Endothelial cell of umbilical vein (primary cell): ENCODE measurements at places on chromosomes 2 and 18.

- no peak for DNase-seq
These were observed 68.7 kb downstream of the DIS3L2 start for GRCh38 chr2:232030229-232030628.

GRCh38 chr2:47984041-47984440 is 77.7 kb upstream of the FBXO11 start:
- no peak for DNase-seq

GRCh38 chr2:118371515-118371914 is 283.2 kb downstream of the INSIG2 start:
- DNase-seq, result no peak

DNA sequence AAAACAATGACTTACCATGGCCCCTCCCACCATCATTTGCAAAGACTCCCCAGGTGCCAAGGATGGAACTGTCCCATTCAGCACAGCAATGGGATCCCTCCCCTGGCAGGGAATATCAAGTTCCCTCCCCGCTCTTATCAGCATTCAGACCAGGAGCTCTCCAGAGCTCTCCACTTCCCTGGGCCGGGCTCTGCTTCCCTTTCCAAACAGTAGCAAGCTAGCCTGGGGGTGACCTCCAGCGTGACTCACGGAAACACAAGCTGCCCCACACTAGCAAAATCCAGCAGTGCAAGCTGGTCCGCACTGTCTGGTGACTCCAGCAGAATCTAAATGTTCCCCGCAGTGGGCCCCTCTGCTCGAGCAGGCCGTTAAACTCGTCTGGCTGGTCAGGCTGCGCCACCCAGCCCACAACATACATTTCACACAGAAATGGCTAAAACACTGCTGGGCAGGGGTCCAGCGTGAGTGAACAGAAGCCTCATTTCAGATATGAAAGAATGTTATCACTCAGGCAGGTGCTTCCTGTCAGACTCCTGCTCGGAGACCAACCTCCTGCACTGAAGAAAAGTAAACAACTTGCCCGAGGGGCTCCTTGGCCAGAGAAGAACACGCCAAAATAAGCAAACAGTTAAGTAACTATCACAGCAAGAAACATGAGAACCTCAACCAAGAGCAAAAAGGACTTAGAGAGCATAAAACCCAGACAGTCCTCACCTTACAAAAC is 33.9 kb downstream of the STAT1 start:
- DNase-seq, result peak; percentile 99

DNA sequence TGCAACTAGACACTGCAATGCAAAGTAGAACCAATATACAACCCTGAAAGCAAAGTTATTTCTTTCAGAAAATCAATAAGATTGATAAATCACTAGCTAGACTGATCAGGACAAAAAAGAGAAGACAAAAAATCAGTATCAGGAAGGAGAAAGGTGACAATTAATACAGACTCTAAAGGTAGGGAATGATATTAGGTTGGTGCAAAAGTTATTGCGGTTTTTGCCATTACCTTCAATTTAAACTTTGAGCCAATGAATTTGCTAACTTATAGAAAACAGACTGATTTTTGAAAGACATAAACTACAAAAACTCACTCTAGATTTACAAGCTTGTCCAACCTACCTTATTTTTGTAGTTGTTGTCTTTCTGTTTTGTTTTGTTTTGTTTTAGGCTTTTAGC is 30.5 kb upstream of the MRPS9 start:
- DNase-seq, result no peak

DNA sequence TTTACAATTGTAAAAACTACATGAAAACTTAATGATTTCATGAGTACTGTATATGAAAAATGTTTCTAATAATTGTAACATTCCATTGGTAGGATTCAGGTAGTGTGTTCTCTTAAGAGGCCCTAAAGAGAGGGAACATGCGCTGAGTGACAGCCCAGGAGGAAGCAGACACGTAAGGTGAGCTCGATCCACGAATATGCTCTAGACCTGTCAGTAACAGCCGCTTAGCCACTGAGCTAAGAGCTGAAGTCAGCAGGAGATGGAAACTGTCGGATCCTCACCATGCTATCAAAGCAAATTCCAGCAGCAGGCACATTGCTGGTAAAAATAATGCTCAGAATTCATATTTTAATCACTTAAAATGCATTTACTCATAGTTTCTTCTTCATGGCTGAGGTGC is 346.5 kb downstream of the TGIF1 start:
- DNase-seq, result no peak

GRCh38 chr18:80074183-80074582 is 34.9 kb upstream of the ADNP2 start:
- no peak for DNase-seq

DNA sequence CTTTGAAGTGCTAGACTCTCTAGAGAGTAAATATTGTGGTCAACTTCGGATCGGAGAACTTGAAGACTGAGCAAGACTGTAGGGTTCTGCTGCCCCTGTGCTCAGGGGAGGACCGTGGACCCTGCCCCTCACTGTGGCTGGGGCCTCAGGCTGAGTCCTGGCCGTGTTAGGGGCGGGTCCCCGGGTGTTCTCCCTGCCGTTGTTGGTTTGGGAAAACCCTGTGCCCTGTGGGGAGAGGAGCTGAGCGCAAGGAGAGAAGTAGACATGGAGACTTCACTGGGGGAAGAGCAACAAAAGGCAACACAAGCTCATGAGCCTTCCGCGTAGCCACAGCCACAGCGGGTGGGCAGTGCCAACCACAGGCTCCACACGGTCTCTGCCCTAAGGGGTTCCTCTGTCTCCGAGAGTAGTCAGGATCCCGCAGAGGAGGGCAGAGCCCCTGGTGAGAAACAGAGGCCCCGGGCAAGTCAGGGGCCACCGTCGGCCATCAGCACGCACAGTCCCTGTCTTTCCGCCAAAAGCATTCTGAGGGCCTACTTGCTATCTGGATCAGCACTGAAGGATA is 53.1 kb downstream of the NTSR2 start:
- DNase-seq, result no peak

GRCh38 chr2:145032791-145033190 is 512.9 kb upstream of the ZEB2 start:
- DNase-seq, result no peak

- no peak for DNase-seq
These were observed 62.0 kb upstream of the CAB39 start for GRCh38 chr2:230650585-230651137.

DNA sequence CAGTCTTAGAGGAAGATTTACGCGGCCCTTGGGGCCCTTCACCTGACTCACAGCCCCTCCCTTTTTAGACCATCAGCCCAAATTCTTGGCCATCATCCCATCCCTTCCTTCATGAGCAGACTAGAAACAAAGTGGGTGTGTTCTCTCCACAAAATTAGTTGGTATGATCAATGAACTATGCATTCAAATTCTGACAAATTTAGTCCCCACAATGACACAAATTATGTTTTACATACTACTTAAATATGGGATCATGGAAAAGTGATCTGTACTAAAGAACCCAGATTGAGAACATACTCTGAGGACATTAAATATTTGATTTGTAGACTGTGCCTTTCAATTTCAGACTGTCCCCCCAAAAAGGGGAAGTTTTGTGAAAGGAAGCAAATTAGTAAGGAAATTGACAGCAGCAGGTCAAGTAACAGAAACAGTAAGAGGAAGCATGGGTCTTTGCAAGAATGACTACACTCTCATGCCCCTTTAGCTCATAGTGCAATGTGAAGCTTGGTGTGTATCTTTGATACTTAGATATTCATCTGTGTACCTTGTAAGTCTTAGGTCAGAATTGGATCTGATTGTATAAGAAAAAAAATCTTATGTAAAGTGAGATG is 2.2 kb upstream of the MAPRE2 start:
- DNase-seq, result peak; percentile 73

GRCh38 chr2:177326005-177326404 is 61.5 kb upstream of the NFE2L2 start:
- DNase-seq, result no peak

DNA sequence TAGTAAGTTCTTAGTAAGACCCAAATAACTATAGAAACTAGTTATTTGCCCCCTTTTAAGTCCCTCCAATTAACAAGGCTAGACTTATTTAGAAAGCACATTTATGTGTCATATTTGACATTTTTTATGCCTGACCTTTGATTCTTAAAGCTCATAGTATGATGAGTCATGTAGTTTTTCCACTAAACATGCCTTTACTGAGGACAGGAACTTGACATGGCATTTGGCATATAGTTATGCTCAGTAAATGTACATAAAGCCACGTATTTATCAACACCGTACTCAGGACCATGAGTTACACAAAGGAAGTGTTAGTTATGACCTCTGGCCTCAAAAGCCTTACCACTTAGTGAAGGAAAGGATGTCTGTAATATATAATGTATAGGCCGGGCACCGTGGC is 78.9 kb downstream of the GNAL start:
- no peak for DNase-seq
